ENCODE measurements at places on chromosomes 3 and 15. TPM values are rescaled to one million over a fixed set of nuclear protein-coding genes. Genes with fewer than 3 reads are reported as not detected.

Gene PLA2G4D
- polyA plus RNA-seq, result 0.35 TPM

Gene IL5RA
- polyA plus RNA-seq, result not detected

Gene ACKR2
- 0.73 TPM for polyA plus RNA-seq

Gene THSD4
- polyA plus RNA-seq, result 0.24 TPM

Gene CPNE9
- 12.5 TPM for polyA plus RNA-seq

Gene ARNT2
- 6.2 TPM for polyA plus RNA-seq

Gene ISLR
- 3.0 TPM for polyA plus RNA-seq

Gene IL20RB
- polyA plus RNA-seq, result not detected
